ENCODE measurements at places on chromosomes 2 and 18.

GRCh38 chr2:64606479-64607363, 47.0 kb downstream of the SERTAD2 start:
- peak; percentile 93 for DNase-seq

DNA sequence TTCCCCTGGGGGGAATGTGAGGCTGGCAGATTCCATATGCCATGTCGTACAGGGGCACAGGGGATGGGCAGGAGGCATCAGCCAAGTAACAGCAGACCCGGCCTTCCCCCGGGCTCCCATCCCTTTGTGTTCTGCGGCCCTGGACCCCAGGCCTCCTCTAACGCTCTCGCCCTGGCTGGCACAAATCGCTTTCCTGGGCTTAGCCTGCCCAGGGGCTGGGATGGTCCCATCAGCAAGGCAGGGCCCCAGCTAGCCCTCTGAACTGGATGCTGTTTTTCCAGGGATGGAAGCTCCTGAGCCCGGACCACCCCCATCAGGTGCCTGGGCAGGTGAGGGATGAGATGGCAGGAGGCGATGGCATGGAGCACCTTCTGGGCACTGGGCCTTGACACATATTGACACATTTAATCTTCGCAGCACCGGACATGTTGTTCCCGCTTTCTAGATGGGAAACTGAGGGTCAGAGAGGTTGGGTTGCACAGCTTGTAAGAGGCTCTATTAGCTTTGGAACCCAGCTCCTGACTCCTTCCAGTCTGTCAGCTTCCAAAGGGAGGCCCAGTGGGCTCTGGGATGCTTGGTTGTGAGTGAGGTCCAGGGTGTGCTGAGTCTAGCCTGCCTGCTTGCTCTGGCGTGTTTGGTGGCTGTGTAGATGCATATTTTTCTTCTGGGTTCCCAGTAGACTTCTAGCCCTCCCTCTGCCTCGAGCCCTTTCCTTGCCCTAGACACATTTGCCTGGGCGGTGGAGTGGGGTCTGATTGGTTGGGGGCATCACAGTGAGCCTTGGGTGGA, 40.3 kb downstream of the GLI2 start:
- no peak for DNase-seq

DNA sequence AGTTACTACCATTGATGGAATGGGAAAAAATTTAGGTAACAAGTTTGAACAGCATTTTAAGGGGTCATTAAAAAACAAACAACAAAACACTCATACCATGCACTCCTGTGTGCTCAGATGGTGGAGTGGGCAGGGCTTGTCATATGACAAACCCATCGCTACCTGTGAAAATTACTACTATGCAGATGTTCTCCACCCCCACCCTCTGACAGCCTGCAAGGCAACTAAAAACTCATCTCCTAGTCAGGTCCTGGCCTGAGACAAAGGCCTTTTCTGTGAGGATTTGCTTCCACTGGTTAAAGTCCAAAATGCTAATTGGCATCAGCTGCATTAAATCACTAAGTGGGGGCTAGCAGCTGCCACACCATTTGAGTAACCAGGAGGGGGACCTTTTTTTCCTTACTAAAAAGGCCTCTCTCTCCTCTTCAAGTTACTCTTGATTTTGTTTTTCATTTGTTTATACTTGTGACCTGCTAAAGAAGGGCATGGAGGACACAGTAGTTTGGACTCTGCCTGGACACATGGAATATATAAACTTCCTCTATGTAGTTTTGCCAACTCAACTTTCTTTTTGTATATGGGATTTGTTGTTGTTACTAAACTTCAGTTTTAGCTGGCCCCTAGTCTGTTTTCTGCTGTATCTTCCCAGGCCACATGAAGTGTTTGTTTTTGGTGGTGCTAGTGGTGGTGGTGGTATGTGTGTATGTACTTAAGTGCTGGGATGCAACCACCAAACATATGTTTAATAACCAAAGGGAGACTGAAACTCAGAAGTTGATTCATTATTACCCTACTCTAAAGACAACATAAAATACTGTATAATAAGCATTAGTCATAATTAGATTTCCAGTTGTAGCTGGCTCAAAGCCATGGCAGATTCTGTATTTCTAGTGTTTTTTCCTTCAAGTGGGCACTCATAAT, 121.3 kb downstream of the MAP4K4 start:
- no peak for DNase-seq

DNA sequence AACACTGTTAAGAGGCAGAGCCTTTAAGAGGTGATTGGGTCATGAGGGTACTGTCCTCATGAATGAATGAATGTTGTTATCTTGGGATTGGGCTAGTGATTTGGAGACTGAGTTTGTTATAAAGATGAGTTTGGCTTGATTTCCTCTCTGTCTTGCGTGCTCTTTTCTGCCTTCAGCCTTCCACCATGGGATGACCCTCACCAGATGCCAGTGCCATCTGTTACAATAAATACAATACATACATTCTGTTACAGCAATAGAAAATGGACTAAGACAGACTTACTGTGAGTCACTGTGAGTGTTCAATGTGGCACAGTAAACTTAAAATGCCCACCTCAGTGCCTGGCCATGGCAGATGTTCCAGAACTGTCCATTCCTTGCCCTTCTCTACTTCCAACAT, 95.0 kb upstream of the ZFP36L2 start:
- no peak for DNase-seq

DNA sequence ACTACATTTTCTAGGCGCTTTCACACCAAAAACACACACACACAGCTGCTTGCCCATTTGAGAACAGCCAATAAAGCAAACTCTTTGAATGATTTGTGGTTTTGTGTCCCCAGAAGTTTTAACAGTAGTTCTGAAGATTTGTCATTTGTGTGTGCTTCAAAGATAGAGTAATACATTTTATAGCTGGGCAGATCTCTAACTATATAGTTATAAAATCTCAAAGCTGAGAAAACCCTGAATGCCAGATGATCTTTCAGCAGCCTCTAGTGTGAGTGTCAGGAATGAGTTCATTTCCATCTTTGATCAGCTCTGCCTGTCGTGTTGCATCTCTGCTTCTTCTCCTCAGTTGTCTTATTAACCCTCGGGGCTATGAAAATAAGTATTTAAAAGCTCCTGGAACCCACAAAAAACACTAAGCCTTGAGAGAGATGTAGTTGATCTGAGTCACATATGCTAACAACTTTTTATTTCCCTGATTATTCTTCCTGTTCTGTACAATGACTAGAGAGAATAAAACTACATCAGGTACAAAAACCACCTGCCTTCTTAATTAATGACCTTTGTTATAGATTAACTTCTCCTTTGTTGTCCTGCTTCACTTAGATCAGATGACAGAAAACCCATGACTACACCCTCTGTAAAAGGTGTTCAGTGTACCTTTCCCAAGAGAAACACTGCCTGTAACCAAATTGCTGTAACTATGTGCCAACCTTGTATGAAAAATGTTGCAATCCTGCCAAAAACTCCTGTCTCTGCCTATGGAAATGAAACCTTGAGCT, 30.0 kb upstream of the SLC3A1 start:
- DNase-seq: no peak

GRCh38 chr2:69026026-69026425, 13.0 kb downstream of the ANTXR1 start:
- DNase-seq: peak; percentile 69

GRCh38 chr2:464562-465309, 176.8 kb upstream of the ALKAL2 start:
- DNase-seq: no peak

DNA sequence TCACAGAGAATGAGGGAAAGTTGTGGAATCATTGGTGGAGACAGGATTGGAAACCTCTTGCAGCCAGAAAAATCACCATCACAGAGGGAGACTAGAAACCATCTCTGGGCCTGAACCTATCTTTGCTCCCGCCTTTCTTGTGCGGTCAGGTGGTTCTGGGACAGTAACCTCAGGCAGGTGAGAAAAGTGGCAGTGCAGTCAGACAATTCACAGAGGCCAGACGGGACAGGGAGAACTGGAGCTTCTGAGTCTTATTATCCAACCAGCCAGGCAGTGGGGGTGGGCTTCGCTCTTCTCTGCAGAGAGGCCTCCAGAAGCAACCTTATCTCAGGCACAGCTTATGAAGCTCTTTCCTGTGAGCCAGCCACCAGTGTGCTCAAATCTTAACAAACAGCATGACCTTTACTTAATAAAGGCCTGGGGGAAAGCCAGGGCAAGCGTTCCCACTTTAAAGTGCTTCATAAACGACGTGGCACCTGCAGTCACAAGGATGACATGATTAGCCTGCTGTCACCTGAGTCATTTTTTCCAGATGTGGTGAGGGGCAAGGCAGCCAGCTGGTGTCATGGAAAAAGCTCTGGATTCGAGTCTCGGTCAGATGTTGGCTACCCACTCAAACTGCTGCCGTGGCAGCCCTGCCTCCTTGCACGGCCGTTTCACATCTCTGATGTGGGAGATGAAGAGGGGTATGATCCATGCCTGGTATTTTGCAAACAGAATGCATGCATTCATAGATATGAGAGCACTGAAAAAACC, 109.7 kb downstream of the B3GNT2 start:
- DNase-seq: peak; percentile 49

GRCh38 chr2:1736997-1737480, 7.3 kb downstream of the PXDN start:
- DNase-seq: no peak

DNA sequence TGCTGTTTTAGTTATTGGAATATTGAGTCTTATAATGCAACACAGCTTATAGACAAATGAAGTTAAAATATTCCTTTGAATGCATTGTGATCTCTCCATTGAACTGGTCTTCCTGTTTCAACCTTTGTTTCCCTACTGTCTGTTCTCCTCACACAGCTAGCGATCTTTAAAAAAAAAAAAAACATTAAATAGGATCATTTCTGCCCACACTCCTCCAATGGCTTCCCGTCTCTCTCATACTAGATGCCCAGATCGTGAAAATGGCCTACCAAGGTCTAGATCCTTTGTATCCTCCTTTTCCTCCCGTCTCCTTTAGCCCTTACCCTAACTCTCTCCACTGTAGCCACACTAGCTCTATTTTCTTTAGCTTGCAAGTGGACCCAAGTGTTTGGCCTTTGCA, 2.4 kb downstream of the FAM171B start:
- no peak for DNase-seq

GRCh38 chr2:18588049-18588448, 1.3 kb downstream of the NT5C1B start:
- DNase-seq: no peak

DNA sequence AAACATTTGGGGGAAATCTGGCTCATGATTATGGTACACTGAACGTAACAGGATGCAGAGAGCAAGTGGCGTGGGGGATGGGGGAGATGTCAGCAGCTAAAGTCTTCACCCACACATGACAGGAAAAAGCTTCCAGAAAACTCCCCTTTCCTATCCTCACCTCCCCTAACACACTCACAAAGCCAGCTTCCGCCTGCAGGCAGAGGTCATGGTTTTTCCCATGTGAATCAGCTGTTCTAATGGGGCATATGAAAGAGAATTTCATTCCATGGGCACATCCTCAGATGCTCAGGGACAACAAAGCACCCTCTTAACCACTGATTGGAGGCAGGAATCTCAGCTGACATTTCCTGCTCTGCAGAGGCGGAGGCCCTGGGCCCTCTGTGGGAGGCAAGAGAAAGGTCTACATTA, 129.1 kb downstream of the TSN start:
- DNase-seq: no peak

- DNase-seq: no peak
Measured at GRCh38 chr2:116490511-116491145, 1323.9 kb upstream of the DDX18 start.

GRCh38 chr2:88735853-88736252, 44.4 kb downstream of the RPIA start:
- DNase-seq: no peak

Data from KBM-7 (cell line).